Activated CD4-positive, CD25-positive, alpha-beta regulatory T cell treated with anti-CD3 and anti-CD28 coated beads, Interleukin-2, amount 50 U/mL, for 24 hours (primary cell): ENCODE measurements at places on chromosomes 1 and 21.

- ATAC-seq: no peak
Measured at GRCh38 chr1:224339442-224340033, 9.6 kb upstream of the NVL start.

DNA sequence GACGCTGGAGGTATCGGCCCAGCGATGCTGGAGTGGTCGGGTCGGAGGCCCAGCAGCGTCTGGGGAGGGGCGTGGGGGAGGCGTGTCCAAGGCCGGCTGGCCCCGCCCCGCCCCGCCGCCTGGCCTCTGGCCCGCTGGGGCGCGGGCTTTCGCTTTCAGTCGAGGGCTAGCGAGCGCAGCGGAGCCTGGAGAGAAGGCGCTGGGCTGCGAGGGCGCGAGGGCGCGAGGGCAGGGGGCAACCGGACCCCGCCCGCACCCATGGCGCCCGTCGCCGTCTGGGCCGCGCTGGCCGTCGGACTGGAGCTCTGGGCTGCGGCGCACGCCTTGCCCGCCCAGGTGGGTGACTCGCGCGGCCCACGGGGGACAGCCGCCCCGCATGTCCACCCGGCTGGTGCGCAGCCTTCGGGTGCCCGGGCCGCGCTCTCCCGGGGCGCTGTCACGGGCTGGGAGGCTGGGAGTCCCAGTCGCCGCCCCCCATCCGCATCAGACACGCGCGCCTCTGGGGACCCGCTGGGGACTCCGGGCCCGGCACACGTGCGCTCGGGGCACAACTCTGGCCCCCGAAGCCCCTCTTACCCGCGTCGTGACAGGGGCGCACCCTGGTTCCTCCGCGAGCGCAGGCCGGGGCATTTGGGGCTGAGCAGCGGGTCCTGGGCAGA is at the start of gene TNFRSF1B:
Gene TNFRSF1B (plus strand): TSS at position 158 of the 659 bp plus-strand sequence. CDS start 101 bp downstream, at position 259.
- ATAC-seq: peak; percentile 48

DNA sequence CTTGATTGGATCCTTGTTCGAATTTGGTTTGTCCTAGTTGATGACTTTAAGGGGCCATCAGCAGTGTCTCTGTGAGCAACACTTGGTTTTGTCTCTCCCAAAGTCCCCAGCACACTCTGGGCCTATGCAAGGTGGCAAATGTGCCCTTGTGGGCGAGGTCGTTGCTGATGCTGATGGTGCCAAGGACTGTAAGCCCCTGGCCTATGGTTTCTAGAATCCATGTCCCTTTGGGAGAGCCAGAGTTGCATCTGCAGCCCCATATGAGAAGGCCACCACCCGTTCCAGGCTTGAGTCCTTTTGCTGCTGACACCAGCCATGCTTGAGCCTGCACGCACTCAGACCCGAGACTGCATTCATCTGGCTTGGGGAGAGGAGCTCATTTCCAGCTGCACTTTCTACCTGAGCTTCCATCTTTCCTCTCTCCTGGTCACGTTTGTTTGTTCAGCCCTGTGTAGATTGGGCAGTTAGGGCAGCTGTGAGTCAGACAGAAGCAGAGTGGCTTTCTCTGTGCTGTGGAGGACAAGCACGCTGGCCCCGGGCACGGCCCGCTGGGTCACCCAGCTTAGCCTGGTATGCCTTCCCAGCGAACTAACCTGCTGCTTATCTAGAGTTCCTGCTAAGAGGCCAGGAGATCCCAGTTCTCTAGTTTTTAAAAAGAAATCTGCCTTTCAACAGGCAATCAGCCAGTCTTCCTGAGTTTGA is 52.1 kb upstream of the CSF3R start:
- no peak for ATAC-seq

GRCh38 chr1:112359961-112360767 is 35.9 kb upstream of the CTTNBP2NL start:
- no peak for ATAC-seq

DNA sequence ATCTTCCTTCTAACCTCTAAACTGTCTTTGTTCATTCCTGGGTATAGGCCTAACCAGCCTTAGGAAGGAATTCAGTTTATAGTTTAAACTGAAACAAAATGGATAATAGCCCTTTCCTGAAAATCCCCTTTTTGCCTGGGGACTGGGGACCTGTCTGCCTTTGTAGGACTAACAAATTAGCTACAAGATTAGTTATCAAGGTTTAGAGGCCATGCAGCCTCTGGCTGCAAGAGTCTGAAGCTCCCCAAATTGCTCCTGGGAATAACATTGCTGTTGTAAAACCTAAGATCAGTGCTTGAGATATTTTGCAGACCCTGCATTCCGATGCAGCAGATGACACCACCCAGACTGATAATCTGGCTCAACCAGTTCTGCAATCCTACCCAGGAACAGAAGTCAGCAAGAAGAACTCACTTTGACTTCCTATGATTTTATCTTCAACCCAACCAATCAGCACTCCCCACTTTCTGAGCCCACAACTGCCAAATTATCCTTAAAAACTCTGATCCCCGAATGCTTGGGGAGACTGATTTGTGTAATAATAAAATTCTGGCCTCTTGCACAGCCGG is 96.6 kb upstream of the ETV3 start:
- ATAC-seq: no peak

DNA sequence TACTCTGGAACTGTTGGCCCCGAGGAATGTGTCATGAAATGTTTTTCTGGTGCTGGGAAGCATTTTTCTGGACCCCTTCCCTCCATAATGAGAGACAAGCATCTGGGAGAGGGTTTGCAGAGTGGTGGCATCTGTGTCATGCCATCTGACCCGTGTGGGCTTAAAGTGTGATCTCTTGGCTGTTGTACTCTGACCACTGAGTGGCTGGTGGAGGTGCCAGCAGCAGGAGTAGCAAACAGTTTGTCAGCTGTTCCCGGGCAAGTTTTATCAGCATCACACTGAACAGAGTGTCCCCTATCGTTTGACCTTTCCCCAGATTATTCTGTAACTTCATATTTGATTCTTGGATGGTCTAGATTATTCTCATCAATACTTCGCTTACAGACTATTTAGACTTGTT is 150.1 kb downstream of the HHAT start:
- no peak for ATAC-seq

GRCh38 chr1:214920337-214920736 is 162.2 kb upstream of the KCNK2 start:
- no peak for ATAC-seq

- ATAC-seq: no peak
Measured at GRCh38 chr1:227004796-227005195, 64.7 kb downstream of the COQ8A start.

DNA sequence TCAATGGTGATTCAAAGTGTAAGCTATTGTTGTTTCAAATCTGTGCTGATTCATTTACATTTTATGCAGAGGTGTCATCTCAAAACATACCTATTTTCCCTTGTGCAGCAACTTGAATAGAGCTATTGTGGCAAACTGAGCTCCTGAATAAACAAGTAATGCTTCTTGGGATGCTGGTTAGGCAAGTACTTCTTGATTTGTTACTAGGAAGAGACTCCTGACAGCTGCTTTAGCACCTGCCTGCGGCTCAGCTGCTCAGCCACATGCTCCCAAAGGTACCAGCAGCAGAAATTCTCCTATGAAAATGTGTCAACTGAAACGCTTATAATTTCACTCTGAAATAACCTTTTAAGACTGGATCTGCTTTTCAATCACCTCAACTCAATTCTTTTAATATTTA is 352.3 kb downstream of the RYR2 start:
- ATAC-seq: no peak

- ATAC-seq: no peak
Measured at GRCh38 chr1:172589553-172589952, 56.6 kb downstream of the SUCO start.

- no peak for ATAC-seq
Measured at GRCh38 chr1:48873944-48874343, 97.3 kb upstream of the BEND5 start.

GRCh38 chr1:187691439-187691838 is 862.7 kb downstream of the PLA2G4A start:
- peak; percentile 41 for ATAC-seq

DNA sequence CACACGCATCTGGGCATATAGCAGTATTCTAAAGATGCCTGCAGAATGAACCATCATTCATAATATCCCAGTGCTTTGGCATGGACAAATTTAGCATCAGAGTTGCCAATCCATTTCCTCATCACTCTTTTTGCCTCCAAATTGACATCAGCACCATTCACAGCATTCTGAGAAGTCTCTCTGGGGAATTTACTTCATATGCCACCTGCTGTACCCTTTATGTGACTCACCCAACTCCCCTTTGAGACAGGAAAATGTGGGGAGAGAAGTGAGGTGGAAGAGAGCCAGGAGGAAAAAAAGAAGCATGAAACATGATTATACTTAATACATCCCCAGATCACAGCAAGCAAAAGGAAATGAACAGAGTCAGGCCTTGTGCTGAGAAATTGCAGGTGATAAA is 37.4 kb downstream of the RAB3B start:
- no peak for ATAC-seq

- no peak for ATAC-seq
Measured at GRCh38 chr1:41980827-41981653, 62.3 kb upstream of the HIVEP3 start.

DNA sequence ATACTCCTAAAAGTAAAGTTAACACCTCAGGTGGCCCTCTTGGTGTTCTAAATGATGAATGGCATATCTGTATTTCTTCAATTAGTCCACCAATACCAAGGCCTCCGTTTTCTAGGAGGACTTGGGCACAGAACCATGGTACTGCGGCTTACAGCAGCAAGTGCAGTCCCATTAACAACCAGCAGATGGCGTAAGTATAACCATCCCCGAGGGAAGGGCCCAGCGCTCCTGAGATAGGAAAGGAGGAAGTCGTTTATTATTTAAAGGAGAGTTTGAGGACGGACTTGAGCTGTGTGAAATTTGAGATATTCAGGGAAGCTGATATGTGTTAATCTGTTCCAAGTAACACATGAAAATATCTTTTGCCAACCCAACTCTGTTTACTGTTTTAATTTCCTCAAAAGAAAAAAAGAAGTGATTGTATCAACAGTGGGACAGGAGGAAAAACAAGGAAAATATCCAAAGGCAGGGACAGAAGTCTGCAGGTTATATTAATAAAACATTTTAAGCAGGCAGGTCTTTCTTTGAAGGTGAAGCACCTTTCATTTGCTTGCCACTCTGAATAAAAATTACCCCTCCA is 37.7 kb upstream of the KCNJ15 start:
- no peak for ATAC-seq

- no peak for ATAC-seq
Measured at GRCh38 chr1:84409888-84410287, 11.6 kb downstream of the DNASE2B start.

- no peak for ATAC-seq
Measured at GRCh38 chr1:34262921-34263320, 86.2 kb downstream of the C1orf94 start.

DNA sequence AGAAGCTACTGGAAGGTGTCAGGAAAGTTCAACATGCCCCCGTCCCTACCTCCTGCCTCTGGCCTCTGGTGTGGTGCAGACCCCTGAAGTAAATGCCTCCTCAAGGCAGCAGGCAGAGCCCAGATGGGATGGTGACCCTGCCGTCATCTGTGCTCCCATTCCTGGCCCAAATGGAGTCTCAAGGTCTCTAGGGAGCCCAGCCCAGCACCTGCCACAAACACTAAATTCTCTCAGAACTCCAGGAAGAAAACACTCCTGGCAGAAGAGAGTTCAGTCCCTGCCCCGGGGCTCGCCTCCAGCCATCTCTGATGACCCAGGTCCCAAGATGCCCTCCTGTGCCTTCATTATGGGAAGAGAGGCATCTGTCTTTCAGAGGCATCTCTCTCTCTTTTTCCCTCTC is 261.6 kb upstream of the TMEM51 start:
- ATAC-seq: no peak

GRCh38 chr1:4319496-4319895 is 334.9 kb upstream of the AJAP1 start:
- no peak for ATAC-seq

DNA sequence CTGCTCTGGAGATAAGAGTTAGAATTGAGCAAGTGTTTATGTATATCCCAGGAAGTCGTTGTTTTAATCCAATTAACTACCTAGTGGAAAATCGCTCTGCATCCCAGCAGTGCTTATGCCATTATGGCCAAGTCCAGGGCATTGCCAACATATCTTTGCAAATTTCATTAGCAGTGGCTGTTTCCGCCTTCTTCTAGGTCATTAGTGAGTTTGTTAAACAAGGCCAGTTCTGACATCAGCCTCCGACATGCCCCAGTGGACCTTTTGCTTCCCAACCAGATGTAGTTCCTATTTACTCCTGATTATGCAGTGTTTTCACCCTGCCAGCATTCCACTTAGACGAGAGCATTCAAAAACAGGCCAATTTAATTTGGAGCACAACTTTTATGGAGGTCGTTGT is 106.8 kb upstream of the FAM78B start:
- ATAC-seq: no peak

- no peak for ATAC-seq
Measured at GRCh38 chr1:41360074-41360785, 1.0 kb upstream of the FOXO6 start.

DNA sequence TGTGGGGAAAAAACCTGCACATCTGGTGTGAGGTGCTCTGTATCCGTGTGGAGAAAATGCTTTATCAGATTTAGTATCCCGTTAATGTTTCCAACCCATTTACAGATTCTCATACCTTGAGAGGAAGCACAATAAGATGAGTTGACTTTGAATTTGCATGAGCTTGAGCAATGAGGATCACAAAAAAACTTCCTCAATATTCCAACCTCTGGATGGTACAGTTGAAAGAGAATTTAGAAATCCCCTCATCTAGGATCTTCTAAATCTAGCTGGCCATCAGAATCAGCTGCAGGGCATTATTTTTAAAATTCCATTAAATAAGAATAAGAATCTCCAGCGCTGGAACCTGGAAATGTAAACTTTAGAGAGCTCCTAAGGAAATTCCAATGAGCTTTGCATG is 82.5 kb upstream of the NR5A2 start:
- no peak for ATAC-seq

DNA sequence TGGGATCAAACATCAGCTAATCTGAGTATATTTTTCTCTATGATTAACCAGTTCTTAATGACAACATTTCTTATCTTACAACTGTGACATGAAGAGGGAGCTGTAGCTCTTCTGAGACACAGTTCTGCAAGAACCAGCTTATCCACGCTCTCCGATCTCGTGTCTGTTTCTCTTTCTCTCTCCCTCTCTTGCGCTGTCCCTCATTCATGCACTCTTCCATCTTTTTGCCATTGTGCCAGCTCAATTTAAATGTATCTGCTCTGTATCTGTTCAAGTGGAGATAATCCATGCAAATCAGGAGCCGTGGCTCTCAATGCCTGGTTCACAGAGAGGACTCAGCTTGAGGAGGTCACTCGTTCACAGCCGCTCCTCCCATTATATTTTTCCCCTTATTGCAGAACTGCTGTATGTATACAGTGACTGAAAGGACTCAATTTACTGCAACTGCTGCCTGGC is 494.7 kb upstream of the ADGRL2 start:
- no peak for ATAC-seq

- ATAC-seq: no peak
Measured at GRCh38 chr1:195709821-195710220, 898.4 kb downstream of the KCNT2 start.

- no peak for ATAC-seq
Measured at GRCh38 chr1:10288029-10288615, 77.8 kb downstream of the KIF1B start.

GRCh38 chr1:65260851-65261473 is 48.4 kb upstream of the DNAJC6 start:
- ATAC-seq: peak; percentile 66
